NCI-H2227 treated with DMSO at 0.1 percent for 48 hours (cell line): ENCODE measurements at places on chromosomes 3 and 15.

- DNase-seq, result no peak
These were observed 132.4 kb downstream of the EPHA3 start for GRCh38 chr3:89239774-89240173.

DNA sequence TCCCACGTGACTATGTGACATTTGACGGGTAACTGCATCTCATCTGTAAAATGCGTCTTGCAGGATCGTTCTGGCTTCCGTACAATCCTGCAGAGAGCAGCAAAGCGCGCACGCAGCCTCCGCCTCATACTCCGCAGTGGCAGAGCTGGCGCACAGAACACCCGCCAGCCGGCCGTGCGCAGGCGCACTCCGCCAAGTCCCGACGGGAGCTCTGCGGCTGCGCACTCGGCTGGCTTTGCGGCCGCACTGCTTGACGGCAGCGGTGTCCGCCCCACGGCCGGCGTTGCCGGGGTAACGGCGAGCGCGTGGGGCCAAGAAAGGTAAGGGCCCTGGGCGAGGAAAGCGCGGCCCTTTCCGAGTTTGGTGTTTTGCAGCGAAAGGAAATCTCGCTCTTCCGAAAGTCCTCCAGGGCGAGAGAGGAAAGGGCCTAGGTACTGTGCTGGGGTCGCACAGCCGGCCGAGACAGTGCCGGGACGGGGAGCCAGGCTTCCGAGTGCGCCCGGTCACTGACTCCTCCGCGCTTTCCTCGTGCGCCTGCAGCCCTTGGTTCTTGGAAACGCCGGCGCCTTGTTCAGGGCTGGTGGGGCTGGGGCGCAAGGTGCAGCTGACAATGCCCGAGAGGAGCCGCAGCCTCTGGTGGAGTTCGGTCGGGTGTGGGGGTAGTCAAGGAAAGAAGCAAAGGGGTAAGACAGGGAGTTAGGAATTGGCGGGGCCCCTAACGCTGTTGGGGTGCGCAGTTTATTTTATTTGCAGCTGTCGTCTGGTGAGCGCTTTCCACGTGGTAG lies at the start of gene TSEN2:
TSEN2 (plus strand) TSS at position 283 of the 785 bp plus-strand sequence. CDS start 5,321 bp downstream, outside the sequence.
- DNase-seq, result peak; percentile 89

DNA sequence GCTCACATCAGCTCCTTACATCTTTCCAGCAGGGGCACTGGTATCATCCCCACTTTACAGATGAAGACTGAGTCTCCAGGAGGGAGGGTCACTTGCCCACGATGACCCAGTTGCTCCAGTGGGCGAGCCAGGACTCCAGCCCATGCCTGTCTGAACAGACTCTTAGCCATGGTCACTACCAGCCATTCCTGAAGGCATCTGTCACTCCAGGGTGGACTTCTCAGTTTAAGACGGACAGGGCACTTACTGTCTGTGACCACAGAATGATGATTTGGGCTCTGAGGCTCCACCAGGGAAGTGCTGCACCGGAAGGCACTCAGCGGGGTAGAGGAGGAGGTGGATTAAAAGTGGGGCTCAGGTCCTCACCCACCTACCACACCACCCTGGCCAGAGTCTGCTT lies 104.0 kb upstream of the SLC6A6 start:
- DNase-seq, result no peak

GRCh38 chr3:161852744-161853143 lies 356.1 kb downstream of the OTOL1 start:
- no peak for DNase-seq

GRCh38 chr3:21747376-21747775 lies 3.6 kb downstream of the ZNF385D start:
- no peak for DNase-seq

DNA sequence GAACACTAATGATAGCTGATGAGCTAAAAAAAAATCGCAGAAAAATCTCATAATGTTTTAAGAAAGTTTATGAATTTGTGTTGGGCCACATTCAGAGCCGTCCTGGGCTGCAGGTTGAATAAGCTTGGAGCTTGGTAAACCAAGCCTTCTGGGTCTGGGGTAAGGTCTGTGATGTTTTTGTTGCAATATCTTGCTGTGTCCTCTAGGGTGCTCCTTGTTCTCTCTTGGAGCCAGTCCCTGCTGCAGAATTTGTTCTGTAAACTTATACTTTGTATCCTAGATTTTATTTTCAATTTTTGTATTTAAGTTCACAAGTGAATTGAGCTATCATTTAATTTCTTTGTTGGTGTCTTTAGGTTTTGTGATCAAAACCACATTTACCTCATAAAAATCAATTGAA lies 143.7 kb downstream of the NR1D2 start:
- no peak for DNase-seq

- no peak for DNase-seq
These were observed 94.2 kb downstream of the ZBTB20 start for GRCh38 chr3:115052906-115053305.

GRCh38 chr3:135228201-135228600 lies 433.1 kb downstream of the EPHB1 start:
- DNase-seq, result no peak

GRCh38 chr3:63976161-63976871 lies 47.0 kb downstream of the PSMD6 start:
- DNase-seq, result no peak

DNA sequence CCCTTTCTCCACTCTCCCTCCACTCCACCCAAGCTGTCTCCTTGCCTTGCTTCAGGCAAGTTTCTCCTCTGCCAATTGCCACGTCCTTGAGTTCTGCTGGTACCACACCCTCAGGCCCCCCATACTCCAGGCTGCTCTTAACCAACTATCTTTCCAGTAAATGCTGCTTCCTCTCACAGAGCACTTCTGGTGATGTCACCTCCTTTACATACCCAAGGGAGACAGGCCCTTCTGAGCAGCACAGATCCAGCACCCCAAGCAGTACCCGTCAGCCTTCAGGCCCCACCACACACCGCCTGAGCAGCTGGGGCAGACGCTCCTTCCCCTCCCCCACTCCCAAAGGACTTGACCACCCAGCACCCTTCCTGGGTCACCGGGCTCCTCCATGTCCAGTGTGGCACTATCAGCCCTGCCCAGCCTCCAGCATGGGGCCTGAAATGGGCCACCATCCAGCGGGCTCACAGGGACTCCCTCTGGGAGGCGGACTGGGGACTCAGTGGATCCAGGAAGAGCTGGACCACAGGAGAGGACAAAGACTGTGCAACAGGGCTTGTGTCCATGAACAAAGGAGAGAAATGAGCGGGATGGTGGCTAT lies 50.2 kb downstream of the KLF15 start:
- DNase-seq, result no peak

DNA sequence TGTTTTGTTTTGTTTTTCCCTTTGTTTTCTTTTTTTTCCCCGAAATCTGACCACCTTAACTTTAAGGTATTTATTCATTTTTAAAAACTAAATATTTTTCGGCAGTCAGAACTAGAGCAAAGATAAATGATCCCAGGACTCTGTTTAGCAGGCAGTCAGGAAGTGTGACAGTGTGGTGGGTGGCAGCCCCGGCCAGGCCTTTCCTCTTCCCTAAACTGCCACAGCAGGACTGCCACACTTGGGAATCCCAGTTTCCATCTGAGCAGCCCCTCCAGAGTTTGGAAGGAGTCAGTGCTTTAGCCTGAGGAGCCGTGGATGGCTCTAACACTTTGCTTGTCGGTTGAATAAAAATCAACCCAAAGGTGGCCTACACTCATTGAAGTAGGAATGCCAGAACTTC lies 6.9 kb downstream of the CCRL2 start:
- no peak for DNase-seq

- no peak for DNase-seq
These were observed 7.4 kb upstream of the CAMP start for GRCh38 chr3:48215876-48216275.

GRCh38 chr3:4581920-4582611 lies 88.9 kb downstream of the ITPR1 start:
- no peak for DNase-seq

GRCh38 chr3:167972502-167972901 lies 123.2 kb downstream of the GOLIM4 start:
- no peak for DNase-seq

- no peak for DNase-seq
These were observed 142.5 kb upstream of the LMCD1 start for GRCh38 chr3:8359133-8359532.

GRCh38 chr3:128347282-128347681 lies 119.4 kb downstream of the DNAJB8 start:
- DNase-seq, result no peak

DNA sequence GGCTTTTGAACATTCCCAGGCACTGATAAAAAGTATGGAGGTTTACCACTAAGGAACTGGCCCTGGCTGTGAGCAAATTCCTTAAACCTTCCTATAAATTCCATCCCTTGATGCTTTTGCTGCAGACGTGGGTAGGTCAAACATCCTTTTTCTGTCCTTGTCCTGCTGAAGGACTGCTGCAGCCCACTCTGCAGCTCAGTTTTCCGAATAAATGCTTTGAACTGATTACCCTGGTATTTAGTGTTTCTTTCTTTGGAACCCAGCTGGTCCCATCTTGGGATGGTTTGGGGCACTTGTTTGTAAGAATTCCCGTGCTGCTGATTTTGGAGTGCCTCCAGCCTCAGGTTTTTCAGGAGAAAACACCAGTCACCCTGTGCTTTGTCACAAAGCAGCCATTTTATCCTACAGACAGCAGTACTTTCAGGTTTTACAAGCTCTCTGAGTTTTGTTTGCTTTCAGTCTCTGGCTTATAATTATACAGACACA lies 815.9 kb downstream of the VGLL3 start:
- DNase-seq, result no peak

GRCh38 chr15:39075311-39075710 lies 505.6 kb upstream of the THBS1 start:
- no peak for DNase-seq

GRCh38 chr3:159169828-159170227 lies 368.0 kb downstream of the MFSD1 start:
- DNase-seq, result no peak

- no peak for DNase-seq
These were observed 172.6 kb downstream of the IL5RA start for GRCh38 chr3:2937592-2937991.

- no peak for DNase-seq
These were observed 9.6 kb downstream of the CLEC3B start for GRCh38 chr3:45035441-45036301.

- no peak for DNase-seq
These were observed 17.7 kb upstream of the GK5 start for GRCh38 chr3:142243134-142243533.

- no peak for DNase-seq
These were observed 4.5 kb downstream of the ANP32A start for GRCh38 chr15:68816158-68816557.

GRCh38 chr3:152737021-152737908 lies 97.7 kb upstream of the P2RY1 start:
- no peak for DNase-seq

DNA sequence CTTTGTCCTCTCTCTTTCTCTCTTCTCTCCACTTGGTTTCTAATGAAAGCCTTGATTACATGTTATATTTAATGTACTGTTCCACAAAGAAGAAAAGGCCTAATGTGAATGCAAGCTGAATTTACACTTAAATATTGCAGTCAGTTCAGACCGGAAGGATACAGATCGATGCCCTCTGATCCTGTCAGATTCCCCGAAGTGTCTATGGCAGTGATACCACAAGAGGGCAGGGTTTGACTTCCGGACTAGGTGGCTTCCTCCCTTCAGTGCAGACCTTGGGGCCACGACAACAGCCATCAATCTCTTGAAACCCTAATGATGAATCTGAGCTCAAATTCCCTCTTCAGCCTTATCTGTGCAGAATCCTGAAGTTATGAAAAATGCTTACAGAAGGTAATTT lies 29.5 kb downstream of the AGTR1 start:
- no peak for DNase-seq

- no peak for DNase-seq
These were observed 503.0 kb downstream of the NTRK3 start for GRCh38 chr15:87753539-87753938.

GRCh38 chr3:45603226-45603625 lies 8.7 kb downstream of the LIMD1 start:
- no peak for DNase-seq

DNA sequence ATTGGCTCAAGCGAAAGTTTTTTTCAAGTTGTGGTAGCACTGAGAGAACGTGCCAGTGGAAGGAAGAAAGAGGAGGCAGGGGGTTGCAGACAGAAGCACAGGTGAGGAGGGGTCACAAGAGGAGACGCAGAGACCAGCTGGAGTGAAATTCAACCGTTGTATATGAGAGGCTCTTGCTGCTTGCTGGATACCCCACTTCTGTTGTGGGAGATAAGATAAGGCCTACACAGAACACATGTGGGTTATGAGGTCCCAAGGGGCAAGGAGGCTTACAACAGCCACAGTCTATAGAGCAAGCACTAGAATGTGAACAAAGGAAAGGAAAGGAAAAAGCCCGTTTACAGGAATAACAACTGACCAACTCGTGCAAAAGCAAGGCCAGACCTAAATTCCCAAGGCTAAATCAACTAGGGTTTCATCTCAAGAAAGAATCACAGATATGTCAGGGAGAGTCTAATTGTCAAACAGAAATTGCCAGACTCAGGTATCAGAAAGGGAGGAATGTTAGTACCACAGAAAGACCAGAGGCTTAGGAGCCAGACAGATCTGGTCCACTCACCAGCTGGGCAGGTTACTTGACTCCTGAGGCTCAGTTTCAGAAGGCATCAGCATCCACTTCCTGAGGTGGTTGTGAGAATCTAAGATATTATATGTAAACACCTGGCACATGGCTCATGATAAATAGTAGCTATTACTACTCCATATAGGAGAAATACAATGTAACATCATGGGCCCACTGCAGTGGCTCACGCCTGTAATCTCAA lies 60.9 kb downstream of the MSL2 start:
- DNase-seq, result no peak

DNA sequence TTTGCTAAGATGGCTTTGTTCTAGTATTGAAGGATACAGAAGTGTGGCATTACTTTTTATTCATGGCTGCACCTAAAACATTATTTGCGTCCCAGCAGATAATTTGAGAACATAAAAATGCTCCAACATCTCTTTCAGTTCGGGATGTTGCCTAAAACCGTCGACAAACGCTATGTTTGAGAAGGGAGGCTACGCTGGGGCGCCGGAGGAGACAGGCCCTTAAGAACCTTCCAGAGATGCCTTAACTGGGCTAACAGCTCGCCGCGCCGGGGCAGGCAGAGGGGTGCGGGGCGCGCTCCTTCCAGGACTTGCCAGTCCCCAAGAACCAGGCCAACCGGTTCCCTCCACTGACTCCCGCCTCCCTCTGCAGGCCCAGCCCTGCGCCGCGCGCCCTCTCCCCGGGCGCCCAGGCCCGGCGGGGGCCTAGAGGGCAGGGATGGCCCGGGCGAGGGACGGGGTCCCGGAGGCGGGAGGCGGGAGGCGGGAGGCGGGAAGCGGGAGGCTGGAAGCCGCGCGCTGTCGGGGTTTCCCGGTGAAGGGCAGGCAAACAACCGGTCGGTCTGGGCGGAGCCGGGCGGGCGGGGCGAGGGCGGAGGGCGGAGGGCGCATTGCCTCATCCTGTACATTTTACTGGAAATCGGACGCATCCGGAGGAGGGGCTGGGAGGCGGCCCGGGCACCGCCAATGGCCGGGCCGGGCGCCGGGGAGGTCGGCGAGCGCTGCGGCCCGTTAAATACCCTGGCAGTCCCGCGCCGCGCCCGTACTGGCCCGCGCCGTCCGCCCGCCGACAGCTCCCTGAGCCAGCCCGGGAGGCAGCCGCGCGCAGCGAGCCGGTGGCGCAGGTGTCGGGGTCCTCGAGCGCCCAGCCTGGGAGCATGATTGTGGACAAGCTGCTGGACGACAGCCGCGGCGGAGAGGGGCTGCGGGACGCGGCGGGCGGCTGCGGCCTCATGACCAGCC lies at the start of gene NFKBIZ:
NFKBIZ (plus strand) TSS at position 761 of the 960 bp plus-strand sequence; CDS start at position 876, 115 bp downstream.
- peak; percentile 66 for DNase-seq

- DNase-seq, result no peak
These were observed 217.8 kb upstream of the EOMES start for GRCh38 chr3:27939940-27940339.
